ENCODE measurements at places on chromosomes 13 and 19. TPM values are rescaled to one million over a fixed set of nuclear protein-coding genes. Genes with fewer than 3 reads are reported as not detected.

The KCNJ14 gene
- total RNA-seq: 0.24 TPM

GRCh38 chr13:56687131-56687530 lies 453.6 kb upstream of the PRR20A start:
- DNase-seq: no peak

DNA sequence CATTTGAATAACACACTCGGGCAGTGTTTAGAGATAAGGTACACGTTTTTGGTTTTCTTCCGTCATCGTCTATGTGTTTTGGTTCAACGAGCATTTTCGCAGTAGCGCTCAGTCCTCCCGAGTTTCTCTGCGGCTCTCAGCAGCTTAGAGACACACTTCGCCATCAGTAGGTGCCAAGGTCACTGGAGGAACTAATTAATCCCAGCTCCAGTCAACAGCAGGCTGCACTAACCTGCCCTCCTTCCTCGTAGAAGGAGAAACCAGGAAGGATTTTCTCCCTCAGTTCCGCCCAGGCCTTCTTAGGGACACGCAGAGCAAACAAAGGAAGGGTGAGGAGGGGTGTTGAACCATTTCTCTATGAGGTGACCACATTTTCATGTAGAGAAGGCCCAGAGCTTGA lies 12.6 kb downstream of the MBNL2 start:
- DNase-seq: no peak

DNA sequence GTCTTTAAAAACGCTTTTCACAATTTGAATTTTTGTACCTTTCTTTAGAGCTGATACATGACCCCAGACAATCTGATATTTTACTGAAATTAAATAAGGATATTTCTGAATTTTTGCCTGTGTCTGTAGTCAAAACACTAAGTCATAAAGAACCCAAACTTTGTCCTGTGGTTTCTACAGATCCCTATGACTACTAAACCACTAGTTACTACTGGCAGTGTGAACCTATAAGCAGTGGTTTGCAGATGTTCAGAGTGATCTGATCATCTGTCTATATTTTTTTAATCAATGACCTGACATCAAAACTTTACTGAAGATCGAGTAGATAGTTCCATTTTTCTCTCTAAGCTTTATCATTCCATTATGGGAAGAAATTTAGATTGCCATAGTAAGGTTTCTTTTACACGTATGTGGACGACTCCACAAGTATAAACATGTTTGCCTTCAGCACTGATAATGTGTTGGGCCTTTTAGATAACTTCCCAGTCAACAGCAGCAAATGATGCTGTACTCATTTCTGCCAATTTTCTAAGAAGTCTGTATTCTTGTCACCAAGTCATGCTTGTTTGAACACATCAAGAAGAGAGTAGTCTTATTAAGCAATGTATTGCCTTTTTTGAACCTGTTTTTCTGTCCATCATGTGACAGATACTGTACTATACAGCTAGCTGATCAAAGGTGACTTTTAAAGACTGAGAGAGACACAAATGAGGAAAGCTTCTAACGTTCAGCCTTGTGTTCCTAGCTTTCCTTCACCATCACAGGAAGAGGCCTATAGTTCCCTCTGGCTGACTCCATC lies 21.8 kb downstream of the POLR1D start:
- DNase-seq: no peak

GRCh38 chr13:32059511-32059984 lies 28.0 kb downstream of the FRY start:
- DNase-seq: no peak

The KLK12 gene
- not detected for total RNA-seq

DNA sequence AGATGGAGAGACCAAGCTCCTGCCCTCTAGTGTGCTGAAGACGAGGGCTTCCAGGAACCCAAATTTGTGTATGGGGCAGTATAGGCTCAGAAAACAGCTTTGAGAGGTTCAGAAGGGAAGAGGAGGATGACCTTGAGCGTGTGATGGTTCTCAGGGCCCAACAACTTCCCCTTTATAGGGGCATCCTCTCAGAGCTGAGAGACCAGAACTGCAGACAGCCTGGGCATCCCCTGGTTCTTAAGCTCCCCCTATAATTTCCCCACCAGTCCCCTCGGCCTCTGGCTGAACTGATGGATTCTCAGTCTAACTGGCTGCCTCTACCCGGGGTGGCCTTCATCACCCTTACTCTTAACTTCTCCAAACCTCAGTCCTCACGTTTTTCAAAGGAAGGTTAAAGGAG lies 167.5 kb downstream of the URI1 start:
- no peak for DNase-seq

GRCh38 chr19:13430790-13431582 lies 75.3 kb downstream of the CACNA1A start:
- peak; percentile 47 for DNase-seq

DNA sequence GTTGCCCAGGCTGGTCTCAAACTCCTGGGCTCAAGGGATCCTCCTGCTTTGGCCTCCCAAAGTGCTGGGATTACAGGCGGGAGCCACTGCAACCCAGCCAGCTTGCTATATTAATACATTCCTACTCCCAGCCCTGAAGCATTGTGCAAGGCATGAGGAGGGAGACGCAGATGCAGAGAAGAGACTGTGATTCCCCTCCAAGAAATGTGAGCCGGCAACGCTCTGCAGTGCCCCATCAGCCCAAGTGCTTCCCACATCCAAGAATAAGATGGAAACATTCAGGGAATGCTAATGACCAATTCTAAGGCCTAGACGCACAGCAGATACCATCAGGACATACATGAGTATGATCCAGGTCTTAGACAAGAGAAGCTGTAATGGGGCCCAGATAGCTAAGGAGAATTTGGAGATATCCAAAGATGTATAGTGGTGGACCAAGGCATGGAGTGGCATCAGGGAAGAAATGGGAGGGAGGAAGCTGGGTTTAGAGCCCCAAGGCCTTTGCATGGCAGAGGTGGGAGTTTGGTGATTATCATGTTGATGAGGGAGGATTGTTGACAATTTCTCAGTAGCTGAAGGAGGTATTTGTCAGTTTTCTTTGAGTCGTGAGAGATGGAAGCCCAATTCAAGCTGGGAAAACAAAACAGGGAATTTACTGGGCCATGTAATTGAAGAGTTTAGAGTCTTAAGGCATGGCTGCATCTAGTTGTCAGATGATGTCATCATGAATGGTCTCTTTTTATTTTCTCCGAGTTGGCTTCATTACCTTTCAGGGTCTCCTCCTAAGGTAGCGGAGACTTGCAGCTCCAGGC lies 2.9 kb downstream of the PPM1N start:
- no peak for DNase-seq

The CAPN12 gene
- total RNA-seq: not detected

GRCh38 chr19:1516395-1516753 lies 3.6 kb upstream of the ADAMTSL5 start:
- no peak for DNase-seq

The PSG3 gene
- not detected for total RNA-seq

DNA sequence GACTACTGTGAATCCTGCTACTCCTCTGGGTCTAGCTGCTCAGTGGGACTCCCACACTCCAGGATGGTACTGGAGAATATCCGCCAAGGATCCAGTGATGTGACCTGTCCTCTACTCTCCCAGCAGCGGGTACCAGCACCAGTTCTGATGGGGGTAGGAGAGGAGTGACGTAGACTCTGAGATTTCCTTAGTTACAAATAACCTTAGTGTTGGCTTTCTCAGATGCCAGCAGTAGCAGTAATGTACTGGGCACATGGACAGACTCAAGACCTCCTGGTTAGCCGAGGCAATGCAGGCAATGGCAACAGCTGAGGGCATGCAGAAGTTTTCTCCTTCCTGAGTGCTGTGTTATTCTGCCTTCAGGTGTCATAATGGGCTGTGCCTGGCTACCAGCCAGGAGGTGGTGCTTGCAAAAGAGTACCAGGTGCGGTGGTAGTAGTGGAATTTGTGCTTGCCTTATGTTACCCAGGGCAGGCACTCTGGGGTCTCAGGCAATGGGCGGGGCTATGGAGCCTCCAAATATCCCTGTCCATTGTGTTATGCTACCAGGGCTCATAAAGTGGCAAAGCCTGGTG lies 105.3 kb upstream of the KLF5 start:
- DNase-seq: no peak

- DNase-seq: no peak
Observed at GRCh38 chr19:8811315-8812172, 20.6 kb downstream of the ZNF558 start.

DNA sequence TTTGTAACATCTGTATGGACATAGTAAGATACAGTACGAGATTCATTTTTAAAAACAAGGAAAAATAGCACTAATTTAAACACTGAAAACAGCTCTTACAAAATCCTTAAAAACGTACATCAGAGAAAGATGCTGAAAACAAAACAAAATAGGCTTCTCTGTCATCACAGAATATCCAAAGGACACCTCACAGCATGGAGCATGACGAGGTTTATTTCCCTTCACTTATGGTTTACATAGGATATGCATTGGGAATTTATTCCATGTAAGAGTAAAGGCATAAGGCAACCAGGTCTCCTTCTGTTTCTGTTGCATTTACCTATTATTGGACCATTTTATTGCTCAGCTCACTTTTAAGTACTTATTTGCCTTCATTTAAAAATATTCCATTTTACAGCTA lies 3.0 kb downstream of the KCTD12 start:
- DNase-seq: no peak

The ZNF98 gene
- total RNA-seq: 0.43 TPM

- DNase-seq: no peak
Observed at GRCh38 chr13:109697936-109698335, 88.4 kb downstream of the IRS2 start.

GRCh38 chr13:44257796-44258195 lies 115.8 kb upstream of the SERP2 start:
- no peak for DNase-seq

The PROZ gene
- total RNA-seq: not detected

- no peak for DNase-seq
Observed at GRCh38 chr19:18117364-18117691, 19.8 kb downstream of the MAST3 start.

GRCh38 chr19:8561075-8561764 lies 16.0 kb downstream of the MYO1F start:
- DNase-seq: no peak

DNA sequence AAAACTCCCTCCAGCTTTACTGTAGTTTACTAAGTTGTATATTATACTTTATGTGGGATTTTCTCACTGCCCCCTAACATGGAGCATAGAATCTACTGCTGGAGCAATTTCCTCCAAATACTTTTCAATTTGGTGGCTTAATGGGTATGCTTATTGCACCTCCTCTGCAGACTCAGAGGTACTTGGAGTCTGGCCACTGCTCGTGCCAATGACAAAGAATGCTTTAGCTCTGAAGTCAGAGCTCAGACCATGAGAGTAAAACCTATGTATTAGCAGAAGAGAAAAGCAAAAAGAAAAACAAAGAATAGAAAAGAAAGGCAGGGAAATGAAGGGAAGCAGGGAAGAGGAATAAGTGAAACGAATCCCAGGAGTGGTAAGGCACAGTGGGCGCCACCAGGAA lies 71.9 kb downstream of the SUCLA2 start:
- no peak for DNase-seq

GRCh38 chr19:42068756-42069571 lies 1.0 kb downstream of the GRIK5 start:
- DNase-seq: no peak

The MIA gene
- not detected for total RNA-seq

DNA sequence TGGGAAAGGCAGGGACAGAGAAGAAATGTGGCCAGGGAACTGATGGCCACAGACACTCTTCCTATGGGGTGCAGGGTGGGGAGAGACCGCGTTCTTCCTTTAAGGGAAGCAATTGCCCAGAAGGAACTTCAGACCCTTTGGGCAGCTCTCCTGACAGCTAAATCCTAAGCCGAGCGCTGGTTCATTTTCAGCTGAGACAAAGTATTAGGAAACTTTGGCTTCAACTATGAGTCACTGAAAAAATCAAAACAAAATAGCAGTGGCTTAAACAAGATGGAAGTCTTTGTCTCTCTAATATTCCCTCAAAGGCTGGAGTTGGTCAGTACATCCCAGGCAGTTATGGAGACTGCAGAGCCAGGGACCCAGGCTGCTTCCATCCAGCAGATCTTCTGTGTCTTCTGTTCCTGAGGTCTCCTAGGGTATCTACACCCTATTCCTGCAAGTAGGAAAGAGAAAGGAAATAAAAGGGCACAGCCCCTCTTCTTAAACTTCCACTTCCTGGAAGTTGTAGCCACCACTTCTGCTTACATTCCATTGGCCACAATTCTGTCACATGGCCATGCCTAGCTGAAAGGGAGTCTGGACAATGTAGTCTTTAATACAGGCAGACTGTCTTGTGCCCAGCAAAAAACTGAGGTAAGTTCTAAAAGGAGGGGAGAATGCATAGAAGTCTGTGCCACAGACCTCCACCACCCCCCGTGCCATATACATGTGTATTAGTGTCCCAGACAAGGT lies 163.5 kb downstream of the KATNAL1 start:
- DNase-seq: no peak

The LYPD5 gene
- 0.89 TPM for total RNA-seq

DNA sequence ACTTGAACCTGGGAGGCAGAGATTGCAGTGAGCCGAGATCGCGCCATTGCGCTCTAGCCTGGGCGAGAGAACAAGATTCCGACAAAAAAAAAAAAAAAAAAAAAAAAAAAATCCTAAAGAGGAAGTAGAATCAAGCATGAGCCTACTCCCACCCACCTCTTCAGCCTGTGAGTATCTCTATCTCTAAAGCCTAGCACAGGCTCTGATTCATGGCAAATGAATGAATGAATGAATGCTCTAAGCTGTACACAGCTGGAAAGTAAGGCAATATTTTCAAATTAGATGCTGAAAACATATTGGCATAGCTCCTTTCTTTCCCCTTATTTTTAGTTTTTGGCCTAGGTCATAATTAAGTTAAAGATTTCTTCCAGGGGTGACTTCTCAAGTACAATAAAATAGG lies 35.7 kb upstream of the FAM216B start:
- DNase-seq: no peak

DNA sequence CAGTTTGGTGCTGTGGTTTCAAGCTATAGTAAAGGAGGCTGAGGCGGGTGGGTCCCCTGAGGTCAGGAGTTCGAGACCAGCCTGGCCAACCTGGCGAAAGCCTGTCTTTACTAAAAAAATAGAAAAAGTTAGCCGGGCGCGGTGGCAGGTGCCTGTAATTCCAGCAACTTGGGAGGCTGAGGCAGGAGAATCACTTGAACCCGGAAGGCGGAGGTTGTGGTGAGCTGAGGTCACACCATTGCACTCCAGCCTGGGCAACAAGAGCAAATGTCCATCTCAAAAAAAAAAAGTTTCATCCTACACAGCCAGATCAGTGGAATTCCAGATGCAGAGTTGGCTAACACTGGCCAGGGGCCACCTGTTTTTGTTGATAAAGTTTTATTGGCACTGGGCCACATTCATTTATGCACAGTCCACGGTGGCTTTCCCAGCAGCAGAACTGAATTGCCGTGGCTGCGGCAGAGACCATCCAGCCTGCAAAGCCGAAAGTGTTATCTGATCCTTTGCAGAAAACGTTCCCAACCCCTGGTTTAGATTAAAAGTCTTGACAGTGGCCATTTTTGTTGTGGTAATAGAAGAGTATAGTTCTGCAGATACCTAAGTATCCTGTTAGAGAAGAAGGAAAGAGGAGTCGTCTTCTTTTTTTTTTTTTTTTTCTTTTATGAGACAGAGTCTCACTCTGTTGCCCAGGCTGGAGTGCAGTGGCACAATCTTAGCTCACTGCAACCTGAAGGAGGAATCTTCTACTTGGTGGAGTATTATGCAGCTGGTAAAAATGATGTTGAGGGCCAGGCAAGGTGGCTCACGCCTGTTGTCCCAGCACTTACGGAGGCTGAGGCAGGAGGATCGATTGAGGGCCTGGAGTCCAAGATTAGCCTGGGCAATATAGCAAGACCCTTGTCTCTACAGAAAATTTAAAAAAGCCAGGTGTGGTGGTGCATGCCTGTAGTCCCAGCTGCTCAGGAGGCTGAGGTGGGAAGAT lies 8.7 kb downstream of the NCLN start:
- no peak for DNase-seq

The C13orf42 gene
- not detected for total RNA-seq

GRCh38 chr13:30300596-30300995 lies 6.8 kb downstream of the KATNAL1 start:
- no peak for DNase-seq
